Muscle of back (tissue), 13 donors: ENCODE measurements at places on chromosomes 1 and 21. TPM values are rescaled to one million over a fixed set of nuclear protein-coding genes. Genes with fewer than 3 reads are reported as not detected.

Gene KIAA1614
- 7.1 TPM for polyA plus RNA-seq

Gene SOX13
- polyA plus RNA-seq = 15.5 TPM

Gene SPATA17
- polyA plus RNA-seq = 2.7 TPM

Gene CRP
- not detected for polyA plus RNA-seq

Gene SPRR2A
- not detected for polyA plus RNA-seq

Gene ALX3
- polyA plus RNA-seq = not detected

Gene PLEKHA6
- polyA plus RNA-seq = 4.2 TPM

Gene AHDC1
- 82.9 TPM for polyA plus RNA-seq

Gene GJC2
- 0.70 TPM for polyA plus RNA-seq

Gene INTS3
- polyA plus RNA-seq = 37.5 TPM

Gene ARHGEF11
- polyA plus RNA-seq = 20.7 TPM

DNA sequence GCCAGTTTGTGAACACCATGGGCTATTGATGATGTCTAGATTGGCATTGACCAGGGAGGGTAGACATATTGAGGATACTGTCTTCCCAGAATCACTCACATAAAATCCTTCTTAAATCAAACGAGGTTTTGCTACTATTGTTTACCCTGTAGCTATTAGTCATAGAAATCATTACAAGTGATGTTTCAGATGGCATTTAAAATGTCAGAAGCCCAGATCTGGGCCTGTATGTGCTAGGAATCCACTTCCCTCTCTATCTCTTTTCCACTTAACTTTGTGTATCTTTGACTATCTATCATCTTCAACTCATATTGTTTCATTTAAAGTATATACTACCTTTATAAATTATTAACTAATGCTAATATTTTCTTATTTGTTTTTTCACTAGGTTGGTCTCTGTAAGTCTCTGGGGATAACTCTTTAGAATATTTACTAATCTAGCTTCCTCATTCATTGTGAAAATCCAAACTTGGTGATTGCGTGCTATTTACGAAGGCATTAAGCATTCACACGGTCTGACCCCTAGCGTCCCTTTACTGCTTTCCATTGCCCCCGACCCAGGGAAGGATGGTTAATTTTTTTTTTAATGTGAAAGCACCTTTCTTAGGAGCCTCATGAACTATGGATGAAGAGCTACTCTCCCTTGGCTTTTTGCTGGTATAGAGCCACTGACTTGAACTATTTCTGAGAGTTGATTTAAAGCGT, 281.8 kb downstream of the GPATCH2 start:
- no peak for DNase-seq

- peak; percentile 40 for DNase-seq
Observed at GRCh38 chr21:34702341-34703170, 33.8 kb downstream of the CLIC6 start.

DNA sequence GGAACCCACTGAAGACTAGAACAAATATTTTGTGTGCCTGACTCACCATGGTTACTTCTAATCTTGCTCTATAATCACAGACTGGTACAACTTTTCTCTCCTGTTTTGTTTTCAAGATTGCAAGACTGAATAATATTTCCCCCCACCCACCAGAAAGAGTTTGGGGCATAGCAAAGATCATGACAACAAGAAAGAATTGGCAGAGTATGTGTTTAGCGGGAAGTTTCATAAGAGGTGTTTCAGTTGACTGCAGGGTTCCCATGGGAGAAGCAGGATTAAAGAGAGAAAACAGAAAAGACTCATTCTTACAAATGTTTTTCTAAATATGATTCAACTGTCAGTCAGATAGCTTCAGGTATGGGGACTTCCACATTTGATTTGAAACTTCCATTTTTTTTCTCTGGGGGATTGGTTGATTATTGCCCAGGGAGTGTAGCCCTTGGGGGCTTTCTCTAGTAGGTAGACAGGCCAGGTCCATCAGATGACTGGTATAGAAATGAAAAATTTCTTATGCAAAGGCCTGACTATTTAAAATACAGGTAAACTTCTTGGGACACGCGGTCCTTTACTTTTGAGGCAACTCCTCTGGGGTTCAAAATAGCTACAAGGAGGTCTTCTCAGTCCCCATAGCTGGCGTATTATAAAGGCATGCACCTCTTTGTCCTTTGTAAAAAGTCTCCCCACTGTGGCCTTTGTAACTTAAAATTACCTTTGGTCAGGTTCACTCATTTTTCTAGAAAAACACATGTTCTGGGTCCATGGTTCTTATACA, 13.9 kb downstream of the OR14I1 start:
- no peak for DNase-seq

DNA sequence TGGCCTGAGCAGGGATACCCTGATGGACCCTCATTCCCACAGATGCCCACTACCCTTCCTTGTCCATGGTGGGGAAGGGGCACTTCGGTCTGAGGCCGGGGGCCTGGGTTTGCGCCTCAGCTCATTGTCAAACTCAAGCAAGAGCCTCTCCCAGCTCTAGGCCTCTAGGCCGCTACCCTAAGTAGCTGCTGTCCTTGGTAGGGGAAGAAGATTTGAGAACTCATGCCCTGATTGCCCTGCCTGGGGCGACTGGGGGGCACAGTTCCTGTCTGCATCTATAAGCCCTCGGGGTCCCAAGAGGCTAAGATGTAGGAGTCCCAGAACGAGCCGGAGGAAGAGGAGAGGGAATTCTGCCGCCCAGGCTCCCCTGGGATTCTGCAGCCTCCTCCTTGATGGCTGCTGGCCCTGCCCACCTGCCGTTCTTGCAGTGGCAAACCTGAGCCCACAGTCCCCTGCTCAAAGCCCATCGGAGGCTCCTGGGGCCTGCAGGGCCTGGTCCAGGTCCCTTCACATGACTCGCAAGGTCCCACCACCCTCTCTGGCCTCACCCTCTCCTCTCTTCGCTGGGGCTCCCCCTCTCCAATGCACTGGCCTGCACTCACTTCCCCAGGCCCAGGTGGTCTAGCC, 20.4 kb upstream of the CASZ1 start:
- DNase-seq = no peak

- no peak for DNase-seq
Observed at GRCh38 chr1:55046871-55047270, 7.5 kb downstream of the PCSK9 start.

DNA sequence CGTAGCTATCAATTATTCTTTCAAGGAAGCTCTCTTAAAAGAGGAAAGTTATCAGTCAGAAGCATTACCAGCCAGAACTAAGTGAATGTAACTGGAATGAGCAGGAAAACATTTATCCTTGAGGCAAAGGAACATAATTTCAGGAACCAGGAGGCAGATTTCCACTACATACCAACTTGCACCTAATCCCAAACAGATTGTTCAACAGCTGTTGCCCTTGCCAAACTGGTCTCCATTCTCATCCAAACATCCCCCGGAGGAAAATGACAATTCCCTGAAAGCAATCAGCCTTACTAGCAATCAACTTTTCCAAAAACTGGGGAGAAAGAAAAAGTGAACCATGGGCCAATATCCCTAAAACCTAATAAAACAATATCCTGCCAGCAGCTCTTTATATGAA, 35.0 kb downstream of the ENAH start:
- no peak for DNase-seq

- DNase-seq = no peak
Observed at GRCh38 chr1:205248793-205249601, 21.3 kb downstream of the TMCC2 start.

DNA sequence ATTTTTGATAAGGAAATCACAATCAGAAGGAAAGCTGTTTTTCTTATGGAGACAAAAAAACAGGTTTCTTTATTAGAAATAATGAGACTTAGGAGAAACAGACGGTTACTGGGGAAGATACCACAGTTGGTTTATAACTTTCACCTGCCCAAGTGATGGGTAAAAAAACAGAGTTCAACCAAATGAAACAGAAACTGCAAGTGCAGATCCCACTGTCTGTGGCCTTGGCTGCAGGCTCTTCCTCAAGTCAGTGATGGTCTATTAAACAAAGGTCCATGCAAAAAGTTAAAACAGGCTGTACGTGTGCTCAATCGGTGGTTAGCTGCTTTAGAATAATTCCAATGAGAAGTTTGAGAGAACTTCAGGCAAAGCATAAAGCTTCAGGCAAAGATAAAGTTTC, 112.1 kb upstream of the NEGR1 start:
- no peak for DNase-seq

DNA sequence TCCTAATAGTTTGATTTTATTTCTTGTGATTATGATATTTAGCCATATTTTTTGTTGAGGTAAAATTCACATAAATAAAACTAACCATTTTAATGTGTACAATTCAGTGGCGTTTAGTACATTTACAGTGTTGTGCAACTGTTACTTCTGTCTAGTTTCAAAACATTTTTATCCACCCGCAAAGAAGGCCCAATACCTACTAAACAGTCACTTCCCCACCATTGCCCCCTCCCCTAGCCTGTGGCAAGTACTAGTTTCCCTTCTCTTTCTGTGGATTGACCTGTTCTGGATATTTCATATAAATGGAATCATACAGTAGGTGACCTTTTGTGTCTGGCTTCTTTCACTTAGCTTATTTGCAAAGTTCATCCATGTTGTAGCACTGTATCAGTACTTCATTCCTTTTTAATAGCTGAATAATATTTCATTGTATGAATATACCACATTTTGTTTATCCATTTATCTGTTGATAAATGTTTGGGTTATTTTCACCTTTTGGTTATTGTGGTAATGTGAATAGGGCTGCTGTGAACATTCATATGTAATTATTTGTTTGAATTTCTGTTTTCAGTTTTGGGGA, 4.1 kb downstream of the FLVCR1 start:
- no peak for DNase-seq

GRCh38 chr1:3465935-3466321, 11.5 kb downstream of the ARHGEF16 start:
- no peak for DNase-seq

- no peak for DNase-seq
Observed at GRCh38 chr1:54188291-54188690, 11.5 kb downstream of the CYB5RL start.

DNA sequence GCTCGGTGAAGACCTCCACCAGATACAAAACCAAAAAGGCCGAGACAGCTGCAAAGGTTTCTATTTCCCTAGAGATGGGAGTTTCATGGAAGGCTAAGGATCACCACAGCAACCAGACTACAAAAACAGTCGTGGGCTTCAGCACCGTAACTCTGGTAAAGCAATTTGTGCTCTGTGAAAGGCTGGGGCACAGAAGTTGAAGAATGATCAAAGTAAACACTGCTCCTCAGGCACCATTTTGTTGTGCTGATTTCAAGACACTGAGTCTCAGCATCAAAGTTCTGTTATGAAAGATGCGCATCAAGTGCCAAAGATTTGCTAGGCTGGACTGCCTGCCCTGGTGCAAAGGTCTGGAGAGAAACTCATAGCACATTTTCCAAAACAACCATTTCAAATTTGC, 116.2 kb downstream of the TGFBR3 start:
- no peak for DNase-seq

DNA sequence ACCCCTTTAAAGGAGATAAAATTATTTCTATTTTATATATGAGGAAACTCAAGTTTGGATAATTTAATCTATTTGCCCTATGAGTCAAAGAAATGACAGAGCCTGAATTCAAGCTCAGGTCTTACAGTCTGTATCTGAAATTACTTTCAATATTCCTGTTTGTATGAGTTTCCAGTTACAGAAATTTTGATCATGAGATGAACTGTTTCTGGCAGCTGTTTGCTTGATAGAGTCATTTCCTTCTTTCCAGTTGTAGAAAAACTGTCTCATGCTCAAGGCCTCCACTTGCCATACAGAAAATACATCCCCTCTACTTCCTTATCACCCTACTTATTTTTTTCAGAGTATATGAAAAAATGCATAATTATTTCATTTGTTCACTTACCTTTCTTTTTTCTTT, 87.6 kb downstream of the PTPRC start:
- peak; percentile 8 for DNase-seq

GRCh38 chr1:226327761-226328162, 18.8 kb upstream of the LIN9 start:
- DNase-seq = no peak

- DNase-seq = no peak
Observed at GRCh38 chr21:17051054-17051453, 461.8 kb upstream of the CXADR start.

DNA sequence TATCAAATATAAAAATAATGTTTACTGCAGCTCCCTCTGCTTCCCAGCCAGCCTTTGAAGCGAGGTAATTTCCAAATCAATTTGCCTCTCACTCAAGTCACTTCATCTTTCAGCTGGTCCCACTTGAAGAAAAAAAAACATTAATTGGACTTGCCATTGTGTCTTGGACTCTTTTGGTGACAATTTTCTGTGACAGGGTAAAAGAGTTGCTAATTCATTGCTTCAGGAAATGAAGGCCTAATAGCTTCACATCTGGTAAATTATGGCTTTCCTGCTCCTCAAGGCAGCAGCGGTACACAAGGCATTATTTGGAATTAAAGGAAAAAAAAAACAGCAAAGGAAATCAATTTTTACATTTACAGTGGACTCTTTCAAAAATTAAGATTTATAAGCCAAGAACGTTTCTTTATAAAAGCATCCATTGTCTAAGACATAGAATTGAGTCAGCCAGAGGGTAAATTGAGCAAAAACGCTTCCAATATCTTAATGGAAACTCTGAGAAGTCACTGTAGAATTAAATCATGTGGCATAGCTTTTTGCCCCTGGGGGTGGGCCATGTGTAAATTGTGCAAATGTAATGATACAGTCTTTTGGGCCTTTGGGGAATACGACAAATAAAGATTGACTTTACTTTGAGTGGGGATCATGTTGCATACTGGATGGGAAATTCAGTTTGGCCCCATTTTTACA, 102.5 kb downstream of the LYPLAL1 start:
- peak; percentile 20 for DNase-seq

- DNase-seq = peak; percentile 93
Observed at GRCh38 chr1:225653463-225654276, 747 bp upstream of the ENAH start.

DNA sequence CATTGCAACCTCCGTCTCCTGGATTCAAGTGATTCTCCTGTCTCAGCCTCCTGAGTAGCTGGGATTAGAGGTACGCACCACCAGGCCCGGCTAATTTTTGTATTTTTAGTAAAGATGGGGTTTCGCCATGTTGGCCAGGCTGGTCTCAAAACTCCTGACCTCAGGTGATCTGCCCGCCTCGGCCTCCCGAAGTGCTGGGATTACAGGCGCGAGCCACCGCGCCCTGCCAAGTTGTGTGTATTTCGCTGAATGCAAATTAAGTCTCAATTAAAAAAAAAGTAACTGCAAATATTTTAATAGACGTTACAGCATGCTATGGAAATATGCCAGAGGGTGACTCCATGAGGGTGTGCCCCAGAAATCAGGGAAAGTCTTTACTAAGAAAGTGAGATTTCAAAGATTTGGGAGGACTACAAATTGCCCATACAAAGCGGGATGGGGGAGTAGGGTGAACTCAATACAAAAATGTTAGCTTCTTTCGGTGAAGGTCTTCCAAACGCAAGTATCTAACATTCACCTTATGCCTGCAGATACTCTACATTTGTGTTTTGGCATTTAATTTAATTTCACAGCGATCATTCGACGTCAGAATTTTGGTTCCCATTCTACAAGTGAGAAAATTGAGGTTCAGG, 85.6 kb downstream of the NKAIN1 start:
- DNase-seq = peak; percentile 4

DNA sequence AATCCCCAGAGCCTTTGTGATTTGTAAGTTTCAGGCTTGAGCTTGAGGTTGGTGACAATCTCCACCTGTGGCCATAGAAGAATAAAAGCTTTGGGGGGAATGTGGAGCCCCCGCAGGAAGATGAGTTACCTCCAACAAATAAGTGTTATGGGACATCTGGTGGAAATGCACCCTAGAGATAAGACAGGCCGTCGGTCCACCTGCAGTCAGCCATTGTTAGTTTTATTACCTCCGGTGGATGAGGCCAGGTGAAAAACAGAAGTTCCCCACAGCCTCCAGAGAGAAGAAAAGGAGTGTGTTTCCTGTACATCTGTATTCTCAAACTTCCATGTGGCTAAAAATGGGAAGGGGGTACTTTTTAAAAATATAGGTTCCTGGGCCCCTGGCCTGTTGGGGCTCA, 137.4 kb downstream of the KAZN start:
- DNase-seq = no peak

GRCh38 chr21:41662761-41663160, 104.1 kb downstream of the RIPK4 start:
- DNase-seq = no peak
